Myometrial cell (primary cell): ENCODE measurements at places on chromosomes 6 and 20. TPM values are rescaled to one million over a fixed set of nuclear protein-coding genes. Genes with fewer than 3 reads are reported as not detected.

Gene CLIC5
- not detected in 2 replicates for total RNA-seq

Gene KIF6
- 0.89 and 1.4 TPM in 2 replicates for total RNA-seq

Gene SNX3
- 179 and 180 TPM in 2 replicates for total RNA-seq

Gene POPDC3
- 6.6 and 13.8 TPM in 2 replicates for total RNA-seq

Gene CEP57L1
- 24.5 and 32.8 TPM in 2 replicates for total RNA-seq

Gene CRISP2
- not detected in 2 replicates for total RNA-seq

Gene SMOC2
- not detected in 2 replicates for total RNA-seq

Gene FAM83B
- total RNA-seq, result not detected in 2 replicates

Gene HUS1B
- not detected in 2 replicates for total RNA-seq

Gene ZSCAN12
- 2.3 and 4.4 TPM in 2 replicates for total RNA-seq

Gene TNNC2
- total RNA-seq, result not detected in 2 replicates

Gene SLC24A3
- total RNA-seq, result 0.29 and 1.2 TPM in 2 replicates

Gene AKAP7
- 3.2 and 6.0 TPM in 2 replicates for total RNA-seq

Gene IL17A
- total RNA-seq, result not detected in 2 replicates

Gene KCNK15
- not detected in 2 replicates for total RNA-seq

Gene DEFB126
- total RNA-seq, result not detected in 2 replicates

Gene TRIM40
- total RNA-seq, result not detected in 2 replicates

Gene ADAM33
- 19.6 and 22.2 TPM in 2 replicates for total RNA-seq
